Pancreas (tissue), 10 donors: ENCODE measurements at places on chromosomes 7 and 10. TPM values are rescaled to one million over a fixed set of nuclear protein-coding genes. Genes with fewer than 3 reads are reported as not detected.

ITGA8 gene
- 0.32 TPM for total RNA-seq

DNA sequence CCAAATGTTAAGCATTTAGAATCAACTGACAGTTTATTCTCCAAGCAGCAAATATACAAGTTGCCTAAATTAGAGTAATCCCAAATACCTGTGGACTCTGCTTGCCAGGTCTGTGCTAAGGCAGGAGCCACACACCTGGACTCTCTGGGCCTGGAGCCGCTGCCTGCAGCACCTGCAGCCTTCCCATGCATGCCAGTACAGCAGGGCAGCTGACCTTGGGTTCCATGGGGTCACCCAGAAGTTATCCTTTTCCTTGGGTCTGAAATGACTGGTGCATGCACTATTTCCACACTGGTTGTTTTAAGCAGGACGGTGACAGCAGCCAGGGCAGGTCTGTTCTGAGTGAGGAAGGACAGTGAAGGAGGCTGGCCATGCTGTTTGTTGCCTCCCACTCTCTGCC lies 573.2 kb downstream of the GLRX3 start:
- H3K36me3 ChIP-seq: no peaks in the 10 kb centered on the region
- no peaks in the 10 kb centered on the region for H3K27me3 ChIP-seq
- H3K27ac ChIP-seq: no peak overlapping the region

PCDH15 gene
- total RNA-seq: not detected

DNA sequence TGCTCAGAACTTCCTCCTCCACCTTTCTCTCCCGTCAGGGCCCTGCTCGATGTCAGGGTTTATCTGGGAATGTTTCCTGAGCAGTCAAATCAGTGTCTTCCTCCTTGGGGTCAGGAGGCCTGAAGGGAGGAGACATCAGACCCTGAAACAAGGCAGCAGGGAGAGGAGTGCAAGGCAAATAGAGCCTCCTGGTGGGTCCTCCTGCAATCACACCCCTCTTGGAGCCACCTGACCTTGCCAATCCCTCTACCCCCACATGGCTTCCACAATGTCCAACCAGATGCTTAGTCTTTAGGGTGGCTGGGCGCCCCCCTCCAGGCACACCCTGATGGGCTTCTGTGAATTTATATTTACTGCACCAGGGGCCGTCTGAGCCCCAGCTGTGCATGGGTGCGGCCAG lies 12.2 kb downstream of the GPR26 start:
- no peaks in the 10 kb centered on the region for H3K4me1 ChIP-seq
- H3K36me3 ChIP-seq: no peaks in the 10 kb centered on the region
- H3K27me3 ChIP-seq: no peaks in the 10 kb centered on the region

GRCh38 chr10:3588346-3588745 lies 196.7 kb downstream of the KLF6 start:
- no peaks in the 10 kb centered on the region for H3K36me3 ChIP-seq
- no peaks in the 10 kb centered on the region for H3K4me1 ChIP-seq
- no peaks in the 10 kb centered on the region for H3K27me3 ChIP-seq
